ENCODE measurements at places on chromosomes 12 and 14.
A peak's percentile ranks its signal among the peaks of the same experiment; 100 is the strongest.

- DNase-seq: no peak
These were observed 101.7 kb downstream of the DUSP6 start for GRCh38 chr12:89250636-89251035.

GRCh38 chr12:132560614-132561426 is 49.6 kb downstream of the LRCOL1 start:
- DNase-seq: peak; percentile 46

DNA sequence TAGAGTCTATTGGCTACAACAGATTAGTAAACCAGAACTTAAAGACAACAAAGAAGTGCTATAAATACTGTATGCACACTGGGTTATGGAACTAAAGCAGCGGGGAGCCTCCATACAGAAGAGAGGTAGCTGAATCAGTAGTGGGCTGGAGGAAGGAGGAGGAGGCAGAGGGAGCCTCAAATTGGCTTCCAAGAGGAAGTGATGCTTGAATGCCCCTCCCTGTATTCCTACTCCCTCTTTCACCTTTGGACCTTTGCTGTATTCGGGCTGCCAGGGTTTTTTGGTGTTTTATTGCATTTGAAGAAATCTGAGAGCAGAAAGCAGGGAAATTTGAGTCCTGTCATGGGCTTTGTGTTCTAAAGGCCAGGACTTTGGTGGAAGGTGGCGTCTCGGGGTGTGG is 104.0 kb upstream of the PTPRB start:
- DNase-seq: no peak

DNA sequence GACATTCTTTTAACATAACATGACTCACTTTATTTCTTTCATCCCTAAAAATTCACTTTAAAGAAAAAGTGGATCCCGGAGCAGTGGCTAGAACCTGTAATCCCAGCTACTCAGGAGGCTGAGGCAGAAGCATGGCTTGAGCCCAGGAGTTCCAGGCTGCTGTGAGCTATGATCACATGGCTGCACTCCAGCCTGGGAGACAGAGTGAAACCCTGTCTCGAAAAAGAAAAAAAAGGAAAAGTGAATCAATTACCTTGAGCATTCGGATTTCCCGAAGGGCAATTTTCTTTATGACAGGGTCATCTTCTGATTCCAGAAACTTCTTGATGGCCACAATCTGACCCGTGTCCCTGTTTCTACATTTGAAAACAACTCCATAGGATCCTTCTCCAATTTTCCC is 1.2 kb downstream of the CDKL1 start:
- DNase-seq: no peak

DNA sequence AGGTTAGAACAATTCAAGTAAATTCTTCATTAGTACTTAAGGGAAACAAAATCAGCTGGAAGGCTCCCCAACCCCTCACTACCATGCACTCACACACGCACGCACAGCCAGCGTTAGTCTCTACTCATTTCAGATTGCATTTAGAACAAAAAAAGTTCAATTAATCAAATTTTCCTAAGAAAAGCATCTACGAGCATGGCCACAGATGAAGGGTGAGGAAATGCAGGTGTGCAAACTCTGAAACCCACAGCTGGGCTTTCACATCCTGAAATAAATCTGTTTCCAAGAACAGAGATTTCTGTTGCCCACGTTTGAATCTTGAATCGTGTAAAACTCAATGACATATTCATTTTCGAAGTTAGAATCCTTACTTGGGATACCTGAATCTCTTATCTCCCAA is 62.6 kb downstream of the SEL1L start:
- no peak for DNase-seq

- no peak for DNase-seq
These were observed 518.6 kb downstream of the NELL2 start for GRCh38 chr12:44357494-44357893.

DNA sequence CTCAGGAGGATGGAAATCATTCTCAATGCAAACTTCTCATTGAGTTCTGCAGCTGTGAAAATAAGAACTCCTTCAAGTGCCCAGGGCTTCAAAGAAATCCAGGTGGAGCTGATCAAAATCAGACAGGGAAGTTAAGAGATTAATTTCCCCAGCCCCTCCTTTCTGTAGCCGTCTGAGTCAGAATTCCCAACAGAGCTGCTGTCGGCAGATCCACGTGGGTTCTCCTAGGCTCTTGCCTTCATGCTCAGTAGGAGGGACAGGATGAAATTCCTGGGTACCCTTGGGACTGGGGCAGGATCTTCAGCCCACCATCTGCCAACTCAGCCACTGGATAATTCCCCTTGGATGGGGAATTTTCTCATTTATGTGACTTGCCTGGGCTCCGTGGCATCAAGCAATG is 13.3 kb downstream of the TGFB3 start:
- no peak for DNase-seq

DNA sequence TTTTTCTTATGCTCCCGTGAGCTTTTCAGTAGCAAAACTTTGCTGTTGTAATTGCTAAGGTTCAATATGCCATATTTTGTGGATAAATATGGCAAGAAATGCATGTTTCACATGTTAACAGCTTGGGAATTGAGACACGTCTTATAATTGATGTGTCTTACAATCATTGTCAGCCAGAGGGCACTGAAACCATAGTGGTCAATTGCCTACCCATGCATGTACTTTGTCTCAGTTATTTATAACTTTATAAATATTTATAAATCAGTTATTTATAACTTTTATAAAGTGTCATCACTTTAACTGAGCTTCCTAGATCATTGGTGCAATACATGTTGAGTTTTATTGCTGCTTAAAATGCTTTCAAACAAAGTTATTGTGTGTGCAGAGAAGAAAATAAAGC is 82.0 kb downstream of the CATSPERB start:
- DNase-seq: no peak

DNA sequence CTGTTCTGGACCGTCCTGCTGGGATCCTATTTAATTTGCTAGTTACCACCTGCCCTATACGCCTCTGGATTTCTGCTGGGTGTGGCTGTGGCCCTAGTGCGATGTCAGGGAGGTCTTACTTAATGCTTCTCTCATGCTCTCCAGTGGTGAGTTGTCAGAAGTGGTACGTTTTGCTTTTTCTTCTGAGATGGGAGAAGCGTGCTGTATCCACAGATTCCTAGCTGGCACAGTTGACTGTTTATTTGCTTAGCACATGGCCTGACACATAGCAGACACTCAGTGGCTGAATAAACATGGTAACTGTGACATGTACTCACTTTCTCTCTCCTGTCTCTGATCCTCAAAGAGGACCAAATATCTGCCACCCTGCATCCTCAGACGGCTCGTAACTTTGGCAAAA is 107.3 kb downstream of the CACNA1C start:
- DNase-seq: no peak

DNA sequence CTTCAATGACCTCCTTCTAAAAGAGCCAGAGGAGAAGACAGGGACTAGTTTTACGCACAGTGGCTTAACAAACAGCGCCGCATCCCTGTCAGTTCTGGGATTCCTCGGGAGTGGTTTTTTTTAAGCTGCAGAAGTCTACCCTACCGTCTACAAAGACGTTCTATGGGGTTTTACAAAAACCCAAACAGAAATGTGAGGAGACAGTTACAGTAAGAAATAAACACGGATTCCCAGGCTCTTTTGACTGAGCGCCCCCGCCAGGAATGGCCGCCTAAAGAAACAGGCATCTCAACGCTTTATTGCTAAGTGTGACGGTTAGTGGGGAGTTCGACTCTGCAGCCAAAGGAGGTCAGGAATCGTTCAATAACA is 484 bp downstream of the ALKBH1 start:
- no peak for DNase-seq

GRCh38 chr14:29928117-29928640 is 532 bp upstream of the PRKD1 start:
- no peak for DNase-seq

- no peak for DNase-seq
These were observed 15.3 kb downstream of the DLK1 start for GRCh38 chr14:100741966-100742365.

DNA sequence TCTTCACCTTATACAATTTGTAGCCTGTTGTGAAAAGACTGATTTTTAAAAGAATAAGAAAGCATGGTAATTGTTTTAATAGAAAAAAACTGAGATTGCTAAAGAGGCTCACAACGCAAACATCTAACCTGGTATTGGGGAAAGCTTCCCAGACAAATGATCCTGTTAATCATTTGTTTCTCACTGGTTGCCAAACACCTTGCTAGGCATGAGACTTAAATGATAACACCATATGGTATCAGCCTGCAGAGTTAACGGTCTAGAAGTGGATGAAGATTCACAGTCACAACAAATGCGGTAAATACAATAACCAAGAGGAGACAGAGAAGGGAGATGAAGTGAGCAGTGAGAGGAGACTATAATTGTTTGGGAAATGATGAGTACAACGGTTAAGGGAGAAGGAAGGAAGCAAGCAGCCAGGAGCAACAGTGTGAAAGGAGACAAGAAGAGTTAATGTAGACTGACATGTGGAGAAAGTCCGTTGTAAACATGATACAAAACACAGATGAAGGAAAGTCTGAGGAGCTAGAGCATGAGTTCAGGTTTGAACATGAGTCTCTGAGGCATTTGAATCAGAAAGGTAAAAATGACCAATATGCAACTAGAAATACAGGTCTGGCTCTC is 19.8 kb downstream of the GXYLT1 start:
- no peak for DNase-seq

DNA sequence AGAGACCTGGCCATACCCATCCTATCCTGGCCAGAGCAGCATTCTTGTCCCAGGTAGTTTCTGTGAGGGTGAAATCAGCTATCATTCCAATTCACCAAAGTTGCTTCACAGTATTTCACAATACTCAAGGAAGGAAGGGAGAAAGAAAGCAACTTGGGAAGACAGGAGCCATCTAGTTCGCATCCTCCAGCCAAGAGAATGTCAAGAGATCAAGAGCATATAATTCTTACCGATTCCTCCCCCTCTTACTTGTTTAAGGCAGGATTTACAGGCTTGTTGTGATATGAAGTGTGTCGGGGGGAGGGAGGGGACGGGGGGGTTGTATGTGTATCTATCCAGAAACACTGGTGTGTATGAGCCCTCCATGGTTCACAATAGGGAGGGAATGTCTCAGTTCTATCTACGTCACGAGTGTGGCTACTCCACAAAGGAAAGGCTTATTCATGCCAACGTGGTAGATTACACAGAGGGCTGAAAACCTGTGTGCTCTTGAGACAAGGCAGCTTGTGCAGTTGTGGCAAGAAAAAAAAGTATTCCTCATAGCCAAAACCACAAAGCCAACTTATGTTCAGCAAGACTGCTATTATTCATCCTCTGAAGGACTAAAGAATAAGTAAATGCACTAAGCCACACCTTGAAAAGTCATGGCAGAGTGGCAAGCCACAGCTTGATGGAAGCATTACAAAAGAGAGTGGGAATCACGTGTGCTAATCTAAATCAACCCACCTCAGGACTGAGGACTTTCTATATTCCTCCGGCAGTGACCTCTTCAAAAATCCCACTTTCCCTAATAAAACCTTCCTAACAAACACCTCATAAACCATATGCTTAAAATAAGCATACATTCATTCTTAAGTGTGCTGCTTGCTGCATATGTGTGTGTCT is 35.0 kb downstream of the CORO1C start:
- DNase-seq: no peak

DNA sequence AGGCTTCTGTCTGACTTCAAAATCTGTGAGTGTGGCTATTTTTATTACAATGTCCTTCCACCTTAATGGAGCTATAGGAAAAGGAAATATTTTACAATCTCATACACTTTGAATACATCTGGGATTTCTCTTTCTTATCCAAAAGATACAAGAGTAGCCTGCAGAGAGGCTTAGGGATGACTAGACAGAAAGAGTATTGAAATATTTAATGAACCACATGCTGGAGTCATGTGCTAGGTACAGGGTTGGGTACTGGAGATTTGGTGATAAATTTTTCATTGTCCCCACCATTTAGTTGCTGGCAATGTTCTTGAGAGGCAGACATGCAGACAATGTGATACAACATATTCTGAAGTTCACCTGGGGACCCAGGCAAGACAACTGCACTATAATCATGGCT is 126.0 kb downstream of the PPFIA2 start:
- DNase-seq: no peak

- no peak for DNase-seq
These were observed 10.3 kb upstream of the GALNT6 start for GRCh38 chr12:51401486-51401885.

- DNase-seq: no peak
These were observed 4.4 kb downstream of the AMHR2 start for GRCh38 chr12:53427905-53428594.

GRCh38 chr12:122508163-122508562 is 7.4 kb upstream of the ZCCHC8 start:
- no peak for DNase-seq

GRCh38 chr12:42291680-42292079 is 34.2 kb downstream of the ZCRB1 start:
- no peak for DNase-seq

DNA sequence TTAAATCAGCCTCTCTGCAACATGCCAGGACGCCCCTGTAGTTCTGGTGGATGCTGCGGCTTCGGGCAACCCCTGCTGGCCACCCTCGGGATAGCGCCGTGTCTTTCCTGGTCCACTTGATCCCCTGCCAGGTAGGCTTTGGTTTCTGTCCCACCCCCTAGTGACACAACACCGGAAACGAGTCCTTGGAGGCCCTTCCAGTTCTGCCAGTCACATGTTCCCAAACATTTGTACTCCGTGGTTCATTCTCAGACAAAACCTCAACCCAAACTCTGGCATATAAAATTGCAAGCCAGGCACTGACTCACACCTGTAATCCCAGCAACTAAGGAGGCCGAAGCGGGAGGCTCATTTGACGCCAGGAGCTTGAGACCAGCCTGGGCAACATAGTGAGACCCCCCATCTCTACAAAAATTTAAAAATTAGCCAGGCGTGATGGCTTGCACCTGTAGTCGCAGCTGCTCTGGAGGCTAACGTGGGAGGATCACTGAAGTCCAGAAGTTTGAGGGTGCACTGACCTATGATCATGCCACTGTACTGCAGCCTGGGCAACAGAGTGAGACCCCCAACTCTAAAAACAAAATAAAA is 37.0 kb downstream of the RASAL1 start:
- DNase-seq: peak; percentile 43

DNA sequence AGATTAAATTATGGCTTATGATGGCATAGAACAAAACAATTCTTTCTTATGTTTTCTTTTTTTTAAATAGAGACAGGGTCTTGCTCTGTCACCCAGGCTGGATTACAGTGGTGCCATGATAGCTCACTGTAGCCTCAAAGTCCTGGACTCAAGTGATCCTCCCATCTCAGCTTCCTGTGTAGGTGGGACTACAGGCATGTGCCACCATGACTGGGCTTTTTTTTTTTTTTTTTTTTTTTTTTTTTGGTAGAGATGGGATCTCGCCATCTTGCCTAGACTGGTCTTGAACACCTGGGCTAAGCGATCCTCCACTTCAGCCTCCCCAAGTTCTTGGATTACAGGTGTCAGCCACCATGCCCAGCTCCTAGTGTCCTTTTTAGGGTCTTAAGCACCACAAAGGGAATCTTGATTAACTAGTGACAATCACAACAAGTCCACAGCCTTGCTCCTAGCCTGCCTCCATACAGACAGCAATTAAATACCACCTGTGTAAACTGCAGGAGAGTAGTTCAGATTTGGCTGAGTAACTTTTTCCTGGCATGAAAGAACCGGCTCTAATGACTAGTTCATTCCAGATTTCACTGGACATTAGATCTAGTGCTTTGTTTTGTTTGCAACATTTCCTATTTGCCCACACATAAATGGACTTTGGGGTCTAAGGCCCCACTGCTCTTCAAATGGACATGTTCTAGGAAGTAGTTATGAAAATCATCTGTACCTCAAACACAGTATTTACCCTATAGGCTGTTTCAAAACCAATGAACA is 61.6 kb downstream of the SH2B3 start:
- no peak for DNase-seq

GRCh38 chr14:88452231-88452630 is 66.8 kb downstream of the SPATA7 start:
- DNase-seq: no peak

- no peak for DNase-seq
These were observed 16.1 kb upstream of the PAH start for GRCh38 chr12:102933168-102933567.

Data from activated T-helper 1 cell treated with Interleukin-2 at 50 U/mL for 16 hours (primary cell).